ENCODE measurements at places on chromosomes 2 and 18.

DNA sequence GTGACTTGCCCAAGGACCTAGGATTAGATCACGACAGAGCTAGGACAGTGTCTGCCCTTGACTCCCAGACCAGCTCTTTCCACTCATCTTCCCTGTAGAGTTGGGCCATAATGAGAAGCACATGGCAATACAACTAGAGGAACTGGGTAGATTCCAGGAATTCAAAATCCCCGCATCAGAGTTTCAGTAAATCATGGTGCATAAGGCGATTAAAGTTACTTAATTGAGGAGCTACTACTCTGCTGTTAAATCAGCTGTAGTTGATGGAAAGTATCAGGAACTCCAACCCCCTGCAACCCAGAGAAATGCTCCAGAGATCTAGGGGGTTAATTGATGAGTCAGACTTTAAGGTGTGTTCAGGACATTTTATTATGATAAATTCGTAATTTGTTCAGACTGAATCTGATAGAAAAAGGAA, 5.7 kb downstream of the ANTXR1 start:
- DNase-seq: no peak

DNA sequence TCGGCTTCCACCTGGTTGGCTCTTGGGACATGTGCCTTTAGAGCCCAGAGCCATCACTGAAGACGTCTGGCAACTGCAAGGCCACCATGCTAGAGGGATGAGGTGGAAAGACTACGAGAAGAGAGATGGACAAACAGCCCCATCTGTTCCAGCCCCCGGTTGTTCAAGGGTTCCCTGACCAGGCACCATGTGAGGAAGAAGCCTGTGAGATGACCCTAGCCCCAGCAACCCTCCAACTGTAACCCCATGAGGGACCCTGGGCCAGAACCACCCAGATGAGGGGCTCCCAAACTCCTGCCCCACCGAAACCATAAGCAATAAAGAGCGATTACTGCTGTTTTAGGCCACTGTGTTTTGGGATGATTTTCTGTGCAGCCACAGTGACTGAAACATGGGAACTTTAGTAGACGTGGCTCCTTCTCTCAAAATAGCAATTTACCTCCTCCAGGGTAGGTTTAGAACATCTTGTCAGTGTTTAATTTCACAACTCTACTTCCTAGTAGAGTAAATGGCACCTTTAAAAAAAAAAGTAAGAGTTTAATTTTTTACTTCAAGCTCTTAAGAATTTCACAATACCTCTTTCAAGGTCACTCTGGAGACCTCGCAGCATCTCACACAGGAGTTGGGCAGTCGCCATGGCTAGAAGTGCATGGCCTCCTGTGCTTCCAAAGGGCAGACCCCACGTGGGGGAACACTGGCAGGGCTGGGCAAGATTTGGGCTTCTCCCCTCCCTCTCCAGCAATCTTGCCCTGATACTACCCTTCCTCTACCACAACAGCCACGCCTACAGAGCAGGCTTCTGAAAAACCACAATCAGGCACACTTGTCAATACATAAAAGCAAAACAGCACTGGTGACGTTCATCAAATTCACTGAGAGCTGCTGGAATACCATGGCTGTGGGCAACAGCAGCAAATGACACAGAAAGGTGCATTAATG, 48.8 kb downstream of the TMEM163 start:
- DNase-seq: no peak

GRCh38 chr2:165305391-165306096, 66.3 kb downstream of the SCN2A start:
- no peak for DNase-seq

DNA sequence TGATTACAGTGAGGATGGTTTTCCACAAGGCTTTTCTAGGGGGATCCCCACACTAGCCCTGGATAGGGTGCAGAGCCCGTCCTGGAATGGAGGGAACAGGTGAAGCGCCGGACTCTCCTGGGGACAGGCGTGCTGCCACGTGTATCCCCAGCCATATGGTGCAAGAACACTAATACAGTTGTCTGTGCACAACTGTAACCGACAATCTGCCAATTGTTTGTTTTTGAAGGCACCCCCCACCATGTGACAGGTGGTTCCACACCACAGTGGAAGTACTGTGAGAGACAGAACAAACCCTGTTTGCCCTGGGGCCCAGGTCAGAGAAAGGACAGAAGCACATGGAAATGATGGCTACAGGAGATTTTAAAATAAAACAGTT, 52.9 kb downstream of the MYCN start:
- DNase-seq: no peak

DNA sequence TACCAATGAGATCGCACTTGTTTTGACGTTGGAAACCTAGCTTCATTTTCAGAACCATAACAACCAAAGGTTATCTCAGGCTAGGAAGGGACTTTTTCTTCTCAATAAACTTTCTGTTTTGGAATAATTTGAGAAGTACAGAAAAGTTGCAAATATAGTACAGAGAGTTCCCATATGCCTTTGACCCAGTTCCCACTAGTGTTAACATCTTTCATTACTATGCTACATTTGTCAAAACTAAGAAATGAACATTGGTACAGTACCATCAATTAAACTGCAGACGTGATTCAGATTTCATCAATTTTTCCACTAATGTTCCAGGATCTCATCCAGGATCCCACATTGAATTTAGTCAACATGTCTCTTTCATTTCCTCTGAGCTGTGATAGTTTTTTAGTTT, 111.6 kb downstream of the ATL2 start:
- DNase-seq: no peak

DNA sequence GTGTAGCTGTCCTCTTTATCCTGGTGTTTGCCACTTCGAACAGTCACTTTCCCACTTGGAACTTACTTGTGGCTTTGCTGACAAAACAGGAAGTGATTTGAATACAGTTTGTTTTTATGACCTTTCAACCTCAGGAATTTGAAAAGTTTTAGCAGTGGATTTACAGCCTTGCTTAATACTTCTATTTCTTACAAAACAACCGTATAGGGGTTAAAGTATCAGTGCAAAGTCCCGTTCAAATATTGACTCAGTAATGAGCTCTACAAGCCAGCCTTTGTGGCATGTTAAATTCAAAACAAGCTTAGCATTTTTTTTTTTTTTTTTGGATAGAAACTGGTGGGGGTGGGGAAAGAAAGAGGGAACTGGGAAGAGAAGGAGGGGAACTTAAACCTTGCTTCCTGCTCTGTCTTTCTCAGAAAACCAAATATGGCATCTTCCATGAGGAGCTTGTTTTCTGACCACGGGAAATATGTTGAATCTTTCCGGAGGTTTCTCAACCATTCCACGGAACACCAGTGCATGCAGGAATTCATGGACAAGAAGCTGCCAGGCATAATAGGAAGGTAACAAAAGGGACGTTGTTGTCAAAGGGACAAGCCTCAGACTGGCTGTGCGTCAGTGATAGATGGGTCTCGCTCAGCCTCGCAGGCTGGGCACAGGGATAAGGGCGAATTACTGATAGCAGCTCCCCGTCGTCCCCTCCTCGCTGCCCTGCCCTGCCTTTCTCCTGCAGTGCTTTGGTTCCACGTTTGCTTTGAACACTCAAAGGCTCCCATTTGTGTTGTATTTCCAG, at the start of gene HNMT:
HNMT (plus strand) TSS at position 408 of the 793 bp plus-strand sequence; CDS start at position 427, 19 bp downstream.
- no peak for DNase-seq

- DNase-seq: no peak
Observed at GRCh38 chr18:4077721-4078120, 377.4 kb downstream of the DLGAP1 start.

DNA sequence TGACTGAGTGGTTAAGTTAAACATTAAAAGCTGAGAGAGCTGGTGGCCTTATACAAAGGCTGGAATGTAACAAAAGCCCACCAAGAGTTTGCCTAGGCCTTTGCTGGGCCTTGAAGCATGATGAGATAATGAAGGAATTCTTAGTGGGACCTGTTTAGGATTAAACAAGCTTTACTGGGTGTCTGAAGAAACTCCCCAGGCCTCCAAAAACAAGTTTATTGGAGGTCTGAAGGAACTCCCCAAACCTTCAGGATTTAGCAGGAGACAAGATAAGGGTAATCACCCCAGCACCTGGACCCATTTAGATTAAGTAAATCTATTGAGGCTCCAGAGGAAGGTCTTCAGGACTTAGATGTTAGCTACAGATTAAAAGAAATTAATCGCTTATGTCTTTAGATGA, 18.7 kb downstream of the PCARE start:
- no peak for DNase-seq

GRCh38 chr2:167411367-167411766, 523.1 kb downstream of the XIRP2 start:
- no peak for DNase-seq

- DNase-seq: peak; percentile 49
Observed at GRCh38 chr2:31234683-31235503, 941 bp downstream of the EHD3 start.

DNA sequence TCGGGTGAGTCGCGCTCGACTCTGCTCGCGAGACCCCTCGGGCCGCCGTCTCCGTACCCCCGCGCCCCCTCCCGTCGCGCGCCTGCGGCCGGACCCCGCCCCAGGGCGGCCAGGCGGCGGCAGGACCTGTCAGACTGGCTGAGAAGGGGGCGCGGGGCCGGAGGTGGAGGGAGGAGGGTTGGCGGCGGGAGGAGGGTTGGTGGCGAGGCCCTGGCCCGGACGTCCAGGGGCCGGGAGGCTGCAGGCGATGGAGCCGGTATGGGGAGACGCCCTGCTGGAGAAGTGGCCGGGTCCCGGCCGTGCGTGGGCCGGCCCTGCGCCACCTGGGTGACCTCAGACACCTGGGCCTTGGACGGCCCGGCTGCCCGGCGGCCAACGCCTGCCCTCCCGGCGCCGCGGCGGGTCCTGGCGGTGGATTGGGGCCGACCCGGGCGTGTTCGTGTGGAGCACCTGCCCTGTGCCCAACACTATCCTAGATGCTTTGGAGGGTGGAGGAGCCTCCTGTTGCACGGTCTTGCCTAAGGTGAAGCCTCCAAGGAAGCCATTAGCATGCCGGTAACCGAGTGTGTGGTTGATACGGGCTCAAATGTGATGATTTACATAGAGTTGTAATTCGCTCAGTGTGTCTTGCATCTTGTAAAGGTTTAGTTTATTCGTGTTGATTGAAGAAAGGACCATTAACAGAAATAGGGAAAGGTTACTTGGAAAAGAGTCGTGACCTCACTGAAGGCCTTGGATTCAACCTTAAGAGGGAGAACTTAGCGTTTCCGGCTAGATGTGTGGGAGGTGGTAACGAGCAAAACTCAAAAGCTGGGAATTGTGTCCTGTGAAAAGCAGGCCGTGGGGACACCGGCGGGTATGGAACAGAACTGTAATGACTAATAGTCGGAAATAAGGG, 550 bp downstream of the MYL12B start:
- DNase-seq: peak; percentile 69

- DNase-seq: no peak
Observed at GRCh38 chr2:119377294-119377992, 10.7 kb downstream of the DBI start.

DNA sequence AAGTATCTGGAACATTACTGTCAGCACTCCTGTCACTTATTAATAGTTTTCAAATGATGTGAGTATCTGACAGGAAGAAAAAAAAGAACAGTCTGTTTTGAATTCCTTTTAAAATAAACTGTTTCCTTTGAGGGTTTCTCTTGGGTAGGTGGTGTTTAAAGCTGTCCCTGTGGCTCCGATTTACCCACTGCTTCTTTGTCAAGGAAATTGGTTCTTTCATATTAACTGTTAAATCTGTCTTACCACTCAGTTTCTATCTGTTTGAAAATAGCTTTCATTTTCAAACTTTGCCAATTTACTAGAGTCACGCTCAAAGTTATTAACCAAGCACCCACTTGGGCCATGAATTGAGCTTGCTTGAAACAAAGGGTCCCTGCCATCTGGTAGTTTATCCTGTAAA, 614.6 kb upstream of the NXPH2 start:
- no peak for DNase-seq

- no peak for DNase-seq
Observed at GRCh38 chr2:127083819-127084503, 23.0 kb downstream of the BIN1 start.

DNA sequence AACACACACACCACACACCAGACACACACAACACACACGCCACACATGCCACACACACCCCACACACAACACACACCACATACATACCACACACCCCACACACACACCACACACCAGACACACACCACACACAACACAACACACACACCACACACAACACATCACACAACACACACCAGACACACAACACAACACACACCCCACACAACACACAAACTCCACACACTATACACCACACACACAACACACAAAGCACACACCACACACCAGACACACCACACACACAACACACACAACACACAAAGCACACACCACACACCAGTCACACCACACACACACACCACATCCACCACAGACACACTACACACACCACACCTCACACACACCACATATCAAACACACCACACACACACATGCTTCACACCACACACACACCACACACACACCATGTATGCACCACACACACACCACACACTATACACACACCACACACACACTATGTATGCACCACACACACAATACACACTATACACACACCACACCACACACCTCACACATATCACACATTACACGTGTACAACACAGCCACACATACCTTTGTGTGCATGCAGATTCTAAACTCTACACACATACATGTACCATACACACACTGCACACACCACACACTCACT, 72.2 kb downstream of the TMEM18 start:
- DNase-seq: no peak

GRCh38 chr18:63220903-63221302, 98.7 kb downstream of the BCL2 start:
- no peak for DNase-seq

- DNase-seq: no peak
Observed at GRCh38 chr2:15122915-15123314, 438.2 kb downstream of the NBAS start.

DNA sequence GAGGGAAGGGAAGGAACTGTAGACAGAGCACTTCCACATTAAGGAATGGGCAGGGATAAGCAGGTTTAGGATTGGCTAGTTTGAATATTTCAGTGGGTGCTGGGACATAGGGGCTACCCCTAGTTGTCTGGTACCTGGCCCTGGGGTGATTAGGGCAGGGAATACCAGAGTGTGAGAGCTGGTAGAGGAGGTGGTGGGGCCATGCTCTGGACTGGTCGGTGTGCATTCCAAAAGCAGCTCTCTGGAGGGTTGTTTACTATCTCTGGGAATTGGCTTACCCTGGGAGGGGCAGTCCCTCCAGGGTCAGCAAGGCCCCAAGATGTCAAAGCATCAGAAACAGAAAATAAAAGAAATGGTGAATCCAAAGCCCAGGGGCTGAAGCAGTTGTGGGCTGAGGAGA, 103.8 kb downstream of the LAMA3 start:
- no peak for DNase-seq

Data from activated CD8-positive, alpha-beta memory T cell treated with anti-CD3 and anti-CD28 coated beads, Interleukin-2, amount 50 U/mL, for 48 hours (primary cell).